ENCODE measurements at places on chromosomes 6 and 20. TPM values are rescaled to one million over a fixed set of nuclear protein-coding genes. Genes with fewer than 3 reads are reported as not detected.

GRCh38 chr6:106056060-106056745 is 29.9 kb upstream of the PRDM1 start:
- no peak for DNase-seq

DNA sequence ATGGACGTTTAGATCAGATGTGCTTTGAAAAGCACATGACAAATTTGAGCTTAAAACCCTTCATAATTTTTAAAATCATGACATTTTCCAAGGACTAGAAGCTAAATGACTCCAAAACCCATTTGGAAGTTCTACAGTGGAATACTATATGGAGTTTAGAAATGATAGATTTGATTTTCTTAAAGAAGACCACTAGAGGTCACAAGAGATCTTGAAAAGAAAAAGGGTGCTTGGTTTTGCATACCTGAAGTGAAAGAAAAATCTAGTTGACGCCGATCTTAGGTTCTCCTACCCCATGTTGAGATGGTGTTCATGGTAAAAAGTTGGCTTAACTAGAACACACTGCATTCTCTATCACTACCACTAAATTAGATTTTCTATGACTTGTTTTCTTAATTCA is 31.5 kb downstream of the CFAP61 start:
- DNase-seq, result no peak

- no peak for DNase-seq
These were observed 134.2 kb upstream of the BMP5 start for GRCh38 chr6:56009636-56010035.

Gene ECT2L
- not detected for total RNA-seq

GRCh38 chr6:24430086-24430485 is 27.4 kb downstream of the MRS2 start:
- DNase-seq, result no peak

GRCh38 chr6:47096211-47096895 is 54.2 kb upstream of the ADGRF1 start:
- peak; percentile 70 for DNase-seq

DNA sequence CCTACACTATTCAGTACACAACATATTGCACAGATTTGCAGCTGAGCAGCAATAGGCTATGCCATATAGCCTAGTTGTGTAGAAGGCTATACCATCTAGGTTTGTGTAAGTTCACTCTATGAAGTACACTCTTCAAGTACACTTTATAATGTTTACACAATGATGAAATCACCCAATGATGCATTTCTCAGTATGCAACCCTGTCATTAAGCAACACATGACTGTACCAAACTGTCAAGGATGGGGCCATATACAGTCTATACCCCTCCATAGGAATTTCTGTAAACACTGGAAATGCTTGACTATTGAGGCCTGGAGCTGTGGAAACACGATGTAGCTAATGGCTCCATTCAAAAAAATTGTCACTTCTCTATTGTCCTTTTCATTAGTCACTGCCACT is 535.4 kb downstream of the EPM2A start:
- no peak for DNase-seq

GRCh38 chr6:135052939-135053338 is 1.7 kb downstream of the HBS1L start:
- DNase-seq, result no peak

DNA sequence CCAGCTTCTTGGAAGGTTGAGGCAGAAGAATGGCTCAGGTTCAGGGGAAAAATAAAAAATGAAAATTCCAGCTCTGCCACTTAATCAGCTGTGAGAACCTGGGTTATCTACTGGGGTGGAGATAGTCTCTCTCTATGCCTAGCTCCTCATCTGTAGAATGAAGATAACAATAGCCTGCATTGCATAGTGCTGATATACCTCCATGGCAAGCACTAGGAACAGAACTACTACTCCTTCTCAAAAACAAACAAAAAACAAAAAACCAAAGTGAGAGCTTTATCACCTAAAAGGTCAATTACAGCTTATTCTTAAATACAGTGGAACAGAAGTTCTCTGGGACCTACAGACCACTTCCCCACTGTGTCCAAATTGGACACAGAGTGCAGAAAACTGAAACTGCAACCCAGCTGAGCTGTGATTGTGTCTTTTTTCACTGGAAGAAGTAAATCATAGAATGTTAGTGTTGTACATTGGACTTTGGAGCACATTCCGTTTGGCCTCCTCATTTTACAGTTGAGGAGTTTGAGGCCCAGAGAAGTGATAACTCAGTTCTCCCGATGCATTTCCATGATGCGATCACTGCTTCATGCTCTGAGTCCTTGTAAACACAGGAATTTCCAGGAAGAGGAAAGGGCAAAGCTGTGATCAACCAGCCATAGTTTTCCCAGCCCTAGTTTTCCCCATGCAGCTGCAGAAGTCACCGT is 23.3 kb downstream of the MTFR2 start:
- DNase-seq, result no peak

All from Daoy (cell line).